Stimulated activated CD4-positive, alpha-beta T cell treated with anti-CD3 and anti-CD28 coated beads, Interleukin-12 subunit alpha, Interleukin-12 subunit beta, amount 100 ng/mL, for 48 hours (primary cell): ENCODE measurements at places on chromosomes 7 and 10.

- DNase-seq: no peak
These were observed 135.3 kb upstream of the ITGB1 start for GRCh38 chr10:33093362-33093761.

DNA sequence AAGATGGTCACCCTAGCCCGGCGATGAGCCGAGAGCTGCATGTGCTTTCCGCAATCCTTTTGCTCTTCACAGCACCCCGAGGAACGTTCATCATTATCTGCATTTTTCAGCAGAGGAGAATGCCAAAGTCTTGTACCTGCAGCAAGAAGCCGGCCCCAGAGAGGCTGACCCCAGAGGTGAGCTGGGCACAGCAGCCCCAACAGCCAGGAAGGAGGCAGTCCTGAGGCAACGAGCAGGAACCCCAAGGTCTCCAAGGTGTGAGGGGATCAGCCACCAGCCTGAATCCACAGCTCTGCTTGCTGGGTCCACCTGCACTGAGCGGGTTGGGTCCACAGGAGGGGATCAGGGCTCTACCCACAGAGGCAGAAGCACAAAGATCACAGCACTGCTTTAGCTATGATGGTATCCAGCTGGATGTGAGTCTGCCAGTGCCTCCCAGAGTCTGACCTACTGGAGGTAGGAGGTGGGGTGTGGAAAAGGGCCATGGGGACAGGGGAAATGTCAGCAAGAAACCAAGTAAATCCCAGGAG lies 16.8 kb upstream of the GDF10 start:
- no peak for DNase-seq

- no peak for DNase-seq
These were observed 220.5 kb upstream of the MBL2 start for GRCh38 chr10:52993109-52993508.

DNA sequence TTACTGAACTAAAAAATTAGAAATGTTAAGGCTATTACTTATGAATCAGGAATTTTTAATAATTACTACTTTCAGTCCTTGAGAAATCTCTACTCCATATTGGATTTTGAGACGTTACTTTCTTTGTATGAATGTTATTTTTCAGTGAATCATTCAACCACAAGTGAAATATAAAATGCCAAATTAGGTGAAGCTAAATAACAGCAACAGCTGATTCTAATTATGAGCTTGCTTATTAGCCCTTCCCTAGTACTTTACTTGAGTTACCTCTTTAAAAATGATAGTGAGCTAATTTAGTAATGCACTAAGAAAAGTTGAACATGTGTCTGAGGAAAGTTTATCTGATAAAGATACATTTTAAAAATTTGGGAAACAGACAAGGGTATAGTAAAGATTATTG lies 51.4 kb downstream of the PCGF5 start:
- no peak for DNase-seq

- no peak for DNase-seq
These were observed 107.2 kb upstream of the MKI67 start for GRCh38 chr10:128233422-128233821.

- DNase-seq: peak; percentile 68
These were observed 17.1 kb upstream of the AMZ1 start for GRCh38 chr7:2670720-2671391.

DNA sequence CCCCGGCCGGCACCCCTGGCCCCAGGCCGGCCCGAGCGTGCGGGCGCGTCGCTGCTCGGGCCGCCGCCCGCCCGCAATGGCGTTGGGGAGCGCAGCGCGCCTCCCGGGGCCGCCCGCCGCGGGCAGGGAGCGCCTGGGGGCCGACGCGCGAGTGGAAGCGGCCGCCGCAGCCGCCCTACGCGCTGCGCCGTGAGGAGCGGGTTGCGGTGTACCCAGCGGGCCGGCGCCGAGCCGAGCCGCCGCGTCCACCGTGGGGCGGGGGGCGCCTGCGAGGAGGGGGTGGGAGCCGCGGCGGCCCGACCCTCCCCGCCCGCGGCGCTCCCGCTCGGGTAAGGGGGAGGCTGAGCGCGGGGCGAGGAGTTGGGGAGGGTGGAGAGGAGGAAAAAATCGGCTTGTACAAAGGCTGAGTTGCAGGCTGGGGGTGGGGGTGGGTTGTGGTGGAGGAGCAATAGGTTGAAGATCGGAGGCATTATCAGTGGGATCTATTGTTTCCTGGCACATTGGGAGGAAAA lies 473 bp downstream of the PPP1R9A start:
- DNase-seq: no peak

DNA sequence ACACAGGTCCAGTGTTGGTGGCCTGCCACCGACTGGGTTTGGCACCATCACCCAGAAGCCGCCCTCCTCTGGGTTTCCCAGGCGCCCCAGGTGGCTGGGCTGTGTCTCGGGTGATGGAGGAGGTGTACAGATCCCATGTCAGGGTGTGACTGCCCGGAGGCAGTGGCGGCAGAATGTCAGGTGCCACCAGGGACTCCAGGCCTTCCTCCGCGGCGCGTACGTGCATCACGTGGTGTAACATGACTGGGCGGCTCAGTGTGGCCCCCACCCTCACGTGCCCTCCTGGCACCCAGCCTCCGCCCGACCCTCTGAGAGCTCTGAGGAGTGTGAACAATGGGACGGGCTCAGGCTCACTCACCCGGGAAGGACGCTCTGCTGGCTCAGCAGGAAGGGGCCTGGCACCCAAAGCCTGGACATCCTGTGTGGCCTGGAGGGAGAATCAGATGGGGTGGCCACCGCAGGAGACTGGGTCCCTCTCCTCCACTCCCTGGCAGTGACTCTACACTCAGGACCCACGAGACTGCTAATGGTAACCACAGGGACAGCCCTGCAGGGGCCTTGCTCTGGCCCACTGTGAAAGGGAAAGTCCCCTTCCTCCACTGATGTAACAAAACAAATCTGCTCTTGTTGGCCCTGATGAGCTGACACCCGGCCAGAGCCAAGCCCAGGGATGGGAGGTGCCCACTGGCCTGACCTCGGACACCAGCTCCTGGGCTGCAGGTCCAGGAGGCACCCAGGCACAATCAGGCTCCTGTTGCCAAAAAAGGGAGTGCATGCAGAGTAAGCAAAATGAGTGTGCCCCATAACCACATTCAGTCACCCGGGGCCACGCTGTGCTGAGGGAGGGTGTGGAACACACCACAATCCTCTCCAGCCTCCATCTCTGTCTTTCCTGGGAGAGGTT lies 164.8 kb downstream of the PRKAG2 start:
- no peak for DNase-seq

DNA sequence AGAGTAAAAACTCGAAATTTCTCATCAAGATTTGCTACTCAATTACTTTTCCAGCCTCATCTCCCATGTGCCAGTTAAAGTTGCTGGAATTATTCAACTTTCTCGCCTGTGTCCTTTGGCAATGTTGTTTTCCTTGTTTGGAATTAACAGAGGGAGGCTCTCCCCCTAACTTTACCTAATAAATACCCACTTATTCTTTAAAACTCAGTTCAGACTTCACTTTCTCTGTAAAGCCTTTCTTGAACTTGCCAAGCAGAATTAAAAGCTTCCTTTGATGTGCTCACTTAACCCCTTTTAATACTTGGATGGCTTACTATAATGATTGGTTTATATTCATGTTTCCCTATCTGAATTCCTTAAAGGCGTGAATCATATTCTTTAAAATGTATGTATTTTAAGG lies 104.1 kb downstream of the MKLN1 start:
- no peak for DNase-seq

- no peak for DNase-seq
These were observed 130.0 kb downstream of the PLXNA4 start for GRCh38 chr7:132446260-132446659.

DNA sequence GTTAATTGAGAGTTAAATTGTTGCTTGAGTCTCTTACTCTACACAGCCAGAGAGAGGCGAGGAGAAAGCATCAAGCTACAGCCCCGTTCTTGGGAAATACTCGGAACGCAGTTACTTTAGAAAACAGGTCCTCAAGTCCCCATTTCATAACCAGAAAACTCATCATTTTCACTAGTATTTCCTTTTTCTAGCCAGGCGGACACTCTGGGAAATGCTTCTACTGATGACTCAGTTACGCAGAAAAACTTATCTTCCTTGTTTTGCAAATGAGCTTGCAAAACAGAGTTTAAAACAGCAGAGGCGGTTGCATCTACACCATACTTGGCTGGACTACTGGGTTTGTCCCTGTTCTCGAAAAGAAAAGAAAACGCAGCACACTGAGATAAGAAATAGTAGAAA lies 111.4 kb upstream of the FGFR2 start:
- no peak for DNase-seq

- DNase-seq: no peak
These were observed 61.1 kb downstream of the TLL2 start for GRCh38 chr10:96452494-96453153.

DNA sequence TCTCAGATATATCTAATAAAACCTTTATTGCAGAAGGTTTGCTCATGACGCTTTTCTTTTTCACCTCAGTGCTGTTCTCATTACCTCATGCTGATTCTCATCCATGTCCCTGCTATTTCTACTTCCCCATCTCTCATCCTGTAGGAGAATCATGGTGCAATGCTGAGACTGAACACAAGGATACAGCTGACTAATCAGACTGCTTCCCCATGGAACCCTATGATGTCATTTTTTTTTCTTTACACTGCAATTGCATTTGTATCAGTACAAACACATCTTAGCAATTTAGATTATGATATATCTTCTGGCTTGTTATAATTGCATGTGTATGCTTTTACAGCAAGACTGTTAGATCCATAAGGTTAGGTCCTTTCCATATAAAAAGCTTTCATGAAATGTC lies 93.7 kb downstream of the SEMA3A start:
- DNase-seq: no peak

DNA sequence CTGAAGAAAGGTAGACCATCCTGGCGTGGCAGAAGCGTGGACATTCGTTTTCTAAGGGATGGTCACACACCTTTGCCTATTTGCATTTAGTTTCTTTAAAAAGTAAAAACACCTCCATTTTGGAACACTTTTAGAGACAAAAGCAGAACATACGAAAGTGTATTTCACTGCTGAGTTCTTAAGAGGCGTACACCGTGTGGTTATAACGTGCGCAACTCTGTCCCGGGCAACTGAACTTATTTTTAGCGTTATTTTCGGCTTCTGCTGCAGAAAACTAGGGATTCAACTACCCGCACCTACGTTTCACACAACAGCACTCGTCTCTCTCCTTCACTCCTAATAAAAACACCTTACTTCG lies 557 bp upstream of the LSM8 start:
- DNase-seq: no peak

GRCh38 chr10:91582153-91582554 lies 50.7 kb downstream of the PPP1R3C start:
- no peak for DNase-seq

GRCh38 chr10:69969977-69970376 lies 82.7 kb upstream of the MACROH2A2 start:
- DNase-seq: no peak

DNA sequence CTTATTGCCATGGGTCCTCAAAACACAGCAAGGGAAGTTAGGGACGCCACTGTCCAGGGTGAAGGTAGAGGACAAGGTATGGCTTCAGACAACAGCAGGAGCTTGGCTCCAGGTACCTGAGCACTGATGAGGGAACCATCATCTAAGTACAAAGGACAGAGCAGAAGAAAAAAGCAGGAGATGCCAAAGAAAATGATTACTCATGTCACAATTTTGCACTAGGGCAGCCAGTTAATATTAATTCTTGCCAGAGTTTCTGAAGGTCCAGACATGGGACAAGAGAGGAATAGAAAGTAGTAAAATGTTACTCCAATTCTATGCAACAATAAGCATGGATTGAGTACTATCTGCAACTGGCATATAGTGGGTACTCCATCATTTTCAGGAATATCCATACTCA lies 14.1 kb downstream of the PTN start:
- DNase-seq: no peak

GRCh38 chr10:128576943-128577670 lies 450.9 kb upstream of the MKI67 start:
- no peak for DNase-seq

GRCh38 chr10:76881477-76882220 lies 756.0 kb downstream of the KCNMA1 start:
- DNase-seq: no peak

DNA sequence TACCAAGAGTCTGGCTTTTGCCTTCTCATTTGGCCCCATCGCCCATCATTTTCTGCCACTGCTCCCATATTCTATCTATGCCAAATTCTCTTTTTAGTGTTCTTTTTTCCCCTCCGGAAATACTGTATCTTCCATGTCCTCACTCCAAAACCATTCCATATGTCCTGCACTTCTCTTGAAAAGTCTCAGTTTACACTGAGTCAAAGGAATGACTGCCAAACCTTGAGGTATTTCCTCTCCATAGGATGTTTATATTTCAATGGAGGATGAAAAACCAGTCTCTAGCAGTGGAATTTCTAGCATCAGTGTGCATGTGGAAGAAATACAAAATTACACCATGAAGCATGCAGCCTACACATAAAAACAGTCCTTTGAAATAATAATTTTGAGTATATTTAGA lies 121.4 kb upstream of the PHYHIPL start:
- DNase-seq: no peak

- DNase-seq: no peak
These were observed 754 bp downstream of the GSTO1 start for GRCh38 chr10:104255311-104255981.

DNA sequence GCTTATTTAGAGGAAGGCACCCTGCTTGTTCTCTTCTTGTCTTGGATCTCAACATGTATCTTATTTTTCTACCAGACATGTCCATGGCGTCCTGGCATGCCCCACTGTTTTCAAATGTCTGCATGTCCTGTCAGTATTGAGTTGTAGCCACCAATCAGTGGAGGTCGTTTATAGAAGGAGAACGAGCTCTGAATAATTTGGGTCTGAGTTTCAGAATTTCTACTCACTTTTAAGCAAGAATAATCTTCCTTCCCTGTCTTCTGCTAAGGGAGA lies 2.9 kb upstream of the HOXA13 start:
- no peak for DNase-seq

GRCh38 chr10:19815036-19815730 lies 1.0 kb upstream of the PLXDC2 start:
- DNase-seq: no peak

DNA sequence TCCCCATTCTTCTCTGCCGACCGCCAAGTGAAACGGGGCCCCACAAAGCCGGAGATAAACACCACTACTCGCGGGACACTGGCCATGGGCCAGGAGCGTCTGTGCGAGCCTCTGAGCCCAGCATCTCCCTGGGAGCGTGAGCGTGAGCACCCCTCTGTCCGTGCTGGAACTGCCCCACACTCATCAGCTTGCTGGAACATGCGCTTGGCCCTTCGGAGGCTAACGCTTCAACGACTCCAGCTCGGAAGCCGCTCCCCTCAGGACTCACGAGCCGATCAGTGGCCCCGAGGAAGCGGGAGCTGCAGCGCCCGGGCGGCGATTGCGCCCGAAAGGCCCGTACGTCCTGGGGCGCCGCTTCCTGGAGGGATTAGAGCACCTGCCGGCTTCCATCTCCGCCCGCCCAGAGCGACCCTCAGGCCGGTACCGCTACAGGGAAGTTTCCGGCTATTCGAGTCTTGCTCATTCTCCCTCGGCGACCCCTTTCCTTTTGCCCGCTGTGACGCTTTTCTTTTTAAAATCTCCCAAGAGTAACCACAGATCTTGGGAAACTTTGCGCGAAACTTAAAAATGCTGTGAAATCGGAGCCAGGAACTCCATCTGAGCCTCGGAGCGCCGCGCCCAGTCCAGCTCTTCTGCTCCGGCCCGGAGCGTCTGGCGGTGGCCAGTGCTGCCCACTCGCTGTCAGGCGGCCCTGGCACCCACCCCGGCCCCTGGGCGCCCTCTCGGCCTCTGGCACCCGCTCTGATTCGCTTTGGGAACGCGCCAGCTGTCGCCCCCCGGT lies 1.0 kb downstream of the TLL2 start:
- no peak for DNase-seq
